ENCODE measurements at places on chromosomes 6 and 20.
A peak's percentile ranks its signal among the peaks of the same experiment; 100 is the strongest.

DNA sequence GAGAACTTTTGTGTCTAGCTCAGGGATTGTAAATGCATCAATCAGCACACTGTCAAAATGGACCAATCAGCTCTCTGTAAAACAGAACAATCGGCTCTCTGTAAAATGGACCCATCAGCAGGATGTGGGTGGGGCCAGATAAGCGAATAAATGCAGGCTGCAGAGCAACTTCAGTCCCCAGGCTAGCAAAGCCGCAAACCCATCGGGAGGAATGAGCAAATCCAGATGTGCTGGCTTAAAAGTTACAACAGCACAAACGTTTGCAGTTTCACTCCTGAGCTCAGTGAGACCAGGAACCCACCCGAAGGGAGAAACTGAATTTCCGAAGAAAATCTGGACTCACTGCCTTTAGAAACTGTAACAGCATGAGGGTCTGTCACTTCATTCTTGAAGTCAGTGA, 21.9 kb upstream of the MBOAT1 start:
- no peak for DNase-seq

DNA sequence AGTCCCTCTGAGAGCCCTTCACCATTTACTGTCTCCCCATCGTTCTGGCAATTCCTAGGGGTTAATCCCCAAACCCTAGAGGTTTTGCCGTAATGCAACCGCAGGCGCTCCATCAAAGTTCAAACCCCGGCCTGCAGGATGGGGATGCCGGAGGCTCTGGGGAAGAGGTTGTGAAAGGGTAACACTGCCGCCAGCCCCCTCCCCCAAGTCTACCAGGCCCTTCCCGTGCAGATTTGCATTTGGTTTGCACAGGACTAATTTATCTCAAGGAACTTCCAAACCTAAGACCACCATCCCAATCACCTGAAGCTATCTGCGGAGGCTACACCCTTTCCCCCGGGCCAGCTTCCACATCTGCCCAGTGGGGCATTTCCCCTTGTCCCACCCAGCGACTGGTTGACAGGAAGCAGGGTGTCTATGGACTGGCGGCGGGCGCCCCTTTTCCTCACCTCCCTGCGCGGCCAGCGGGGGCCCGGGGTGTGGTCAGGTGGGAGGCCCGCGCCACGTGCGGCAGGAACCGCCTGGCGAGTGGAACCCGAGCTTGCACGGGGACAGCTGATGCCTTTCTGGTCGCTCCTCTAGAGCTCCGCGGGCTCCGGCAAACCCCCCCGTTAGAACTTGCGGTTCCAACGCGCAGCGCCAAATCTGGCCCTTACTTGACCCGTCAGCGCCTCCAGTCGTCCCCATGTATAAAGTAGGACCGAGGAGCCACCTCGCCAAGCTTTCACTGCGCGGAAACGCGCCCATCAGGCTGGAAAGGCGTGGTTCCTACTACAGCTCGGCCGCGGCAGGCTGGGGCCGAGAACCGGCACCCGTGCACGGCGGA, 9.4 kb upstream of the SLC4A11 start:
- DNase-seq, result no peak

DNA sequence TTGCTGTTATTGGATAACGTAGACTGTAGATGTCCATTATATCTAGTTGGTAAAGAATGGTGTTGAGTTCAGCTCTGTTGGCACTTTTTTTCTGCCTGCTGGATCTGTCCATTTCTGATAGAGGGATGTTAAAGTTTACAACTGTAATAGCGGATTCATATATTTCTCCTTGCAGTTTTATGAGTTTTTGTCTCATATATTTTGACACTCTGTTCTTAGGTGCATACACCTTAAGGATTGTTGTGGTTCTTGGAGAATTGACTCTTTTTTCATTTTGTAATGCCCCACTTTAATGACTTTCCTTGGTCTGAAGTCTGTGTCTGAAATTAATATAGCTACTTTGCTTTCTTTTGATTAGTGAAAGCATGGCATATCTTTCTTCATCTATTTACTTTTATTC, 16.1 kb downstream of the STXBP5 start:
- DNase-seq, result no peak

- no peak for DNase-seq
These were observed 30.1 kb upstream of the SLC16A10 start for GRCh38 chr6:111057074-111057752.

DNA sequence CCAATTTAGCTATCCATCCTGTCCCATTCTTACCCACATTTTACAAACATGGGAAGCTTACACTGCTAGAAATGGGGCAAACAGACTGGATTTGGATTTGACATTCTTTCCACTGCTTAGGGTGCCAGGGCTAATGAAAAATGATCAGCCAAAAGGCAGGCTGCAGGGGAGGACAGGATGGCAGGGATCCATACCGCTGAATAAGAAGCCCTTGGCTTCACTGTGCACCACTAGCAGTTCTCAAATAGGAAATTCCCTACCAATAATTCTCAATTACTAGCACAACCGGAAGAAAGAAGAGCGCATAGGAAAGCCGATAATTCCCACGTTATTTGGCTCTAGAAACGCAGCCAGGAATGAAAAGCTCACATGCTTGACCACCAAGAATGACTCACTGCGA, 73.1 kb downstream of the NDUFAF5 start:
- no peak for DNase-seq

- DNase-seq, result no peak
These were observed 47.8 kb downstream of the SLC35D3 start for GRCh38 chr6:136969930-136970329.

DNA sequence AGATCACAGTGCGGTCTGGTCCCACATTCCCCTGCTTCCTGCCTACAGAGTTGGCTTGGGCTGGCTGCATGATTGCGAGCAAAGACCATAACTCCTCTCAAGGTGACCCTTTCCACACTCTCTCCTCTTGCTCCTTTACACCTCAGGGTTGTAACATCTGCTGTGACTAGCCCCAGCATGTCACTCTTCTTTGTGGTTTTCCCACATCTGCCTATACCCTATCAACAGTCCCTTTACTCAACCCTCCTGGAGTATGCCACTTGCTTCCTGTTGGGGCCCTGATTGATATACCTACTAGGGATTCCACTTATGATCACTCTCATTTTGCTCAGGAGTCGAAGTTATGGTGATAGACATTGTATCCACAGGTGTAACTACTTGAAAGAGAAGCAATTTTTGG, 58.9 kb upstream of the SGK1 start:
- no peak for DNase-seq

GRCh38 chr6:38566295-38567030, 73.3 kb downstream of the BTBD9 start:
- no peak for DNase-seq

DNA sequence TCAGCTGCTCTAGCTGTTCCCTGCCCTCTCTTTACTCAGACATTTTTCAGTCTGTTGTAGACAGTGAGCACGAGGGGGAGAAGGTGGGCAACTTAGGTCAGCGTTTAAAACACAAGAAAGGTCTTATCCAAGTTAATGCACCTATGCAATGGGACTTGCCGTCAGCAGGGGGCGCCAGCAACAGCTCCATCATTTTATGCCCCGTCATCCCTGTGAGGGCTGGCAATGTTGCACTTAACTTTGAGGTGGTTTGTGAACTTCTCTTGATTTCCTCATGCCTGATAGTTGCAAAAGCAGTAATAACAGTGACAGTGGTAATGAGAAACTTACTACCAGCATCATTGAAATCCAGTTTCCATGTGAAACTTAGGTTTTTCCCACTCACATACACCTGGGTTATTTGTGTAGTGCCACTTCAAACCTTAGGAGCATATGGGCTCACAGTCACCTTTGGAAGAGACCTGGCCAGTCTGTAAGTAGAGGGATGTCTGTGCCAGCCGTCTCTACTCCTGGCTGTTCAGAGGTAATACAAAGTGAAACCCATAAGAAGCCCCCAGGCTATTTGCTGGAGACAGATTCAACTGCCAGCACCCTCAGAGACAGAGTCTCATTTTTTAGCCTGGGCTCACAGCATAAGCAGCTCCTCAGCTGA, 44.9 kb upstream of the ID1 start:
- peak; percentile 37 for DNase-seq

- no peak for DNase-seq
These were observed 52.8 kb upstream of the VSTM2L start for GRCh38 chr20:37850036-37850592.

DNA sequence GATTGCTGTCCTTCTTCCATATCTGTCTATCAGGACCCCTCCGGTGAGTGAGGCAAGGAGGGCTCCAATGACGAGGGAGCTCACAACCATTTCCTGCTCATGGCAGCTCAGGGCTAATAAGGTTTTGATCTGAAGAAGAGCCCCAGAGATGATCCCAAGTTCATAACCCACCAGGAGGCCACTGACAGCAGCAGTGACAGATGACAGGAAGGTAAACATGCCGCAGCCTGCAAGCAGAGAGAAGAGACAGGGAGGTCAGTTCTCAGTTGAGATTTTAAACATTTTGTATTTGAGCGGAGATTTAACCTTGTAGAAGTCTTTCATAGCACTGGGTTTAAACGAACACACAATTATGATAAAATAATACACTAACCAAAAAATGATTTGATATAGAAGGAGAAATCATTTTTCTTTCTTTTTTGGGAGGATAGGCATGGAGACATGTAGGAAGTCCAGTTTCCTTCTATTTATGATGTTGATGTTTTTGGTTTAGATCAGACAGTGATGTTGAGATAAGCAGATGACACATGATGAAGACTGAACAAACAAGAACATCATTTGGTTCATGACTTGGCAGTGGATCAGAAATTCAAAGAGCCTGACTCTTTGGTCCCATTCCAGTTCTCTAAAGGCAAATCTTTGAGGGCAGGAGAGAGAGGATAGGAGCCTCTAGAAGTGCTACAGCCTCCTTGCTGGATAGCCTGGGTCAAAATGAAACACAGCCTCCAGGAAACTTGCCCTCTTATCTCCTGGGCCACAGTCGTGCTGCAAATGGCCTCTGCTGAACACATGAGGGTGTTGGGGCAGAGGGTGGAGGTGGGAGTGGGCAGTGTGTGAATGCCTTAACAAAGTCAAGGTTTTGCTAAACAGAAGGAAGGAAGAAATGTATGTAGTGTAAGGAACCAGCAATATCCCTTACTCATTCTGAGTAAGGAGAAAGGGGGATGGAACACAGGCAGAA, 22.6 kb downstream of the SLC2A12 start:
- DNase-seq, result no peak

DNA sequence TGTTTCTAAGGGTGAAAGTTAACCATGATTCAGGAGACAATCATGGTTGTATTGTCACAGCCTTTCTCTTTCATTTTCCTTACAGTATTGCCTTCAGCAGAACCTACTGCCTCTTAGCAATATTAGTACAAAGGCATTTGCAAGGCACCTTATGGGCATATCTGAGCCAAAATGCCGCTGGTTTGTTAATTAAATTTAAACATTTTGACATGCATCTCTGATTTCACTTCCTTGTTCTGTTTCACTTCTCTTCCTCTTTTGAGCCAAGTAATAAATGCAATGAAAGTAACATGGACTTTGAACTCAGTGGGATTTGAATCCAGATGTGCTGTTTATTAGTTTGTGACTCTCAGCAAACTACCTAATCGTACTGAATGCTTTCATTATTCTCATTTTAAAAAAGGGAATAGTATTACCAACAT, 467.4 kb upstream of the CITED2 start:
- DNase-seq, result no peak

GRCh38 chr20:237929-238328, 10.9 kb downstream of the DEFB129 start:
- DNase-seq, result no peak

- no peak for DNase-seq
These were observed 13.0 kb upstream of the TBPL1 start for GRCh38 chr6:133939778-133940667.

DNA sequence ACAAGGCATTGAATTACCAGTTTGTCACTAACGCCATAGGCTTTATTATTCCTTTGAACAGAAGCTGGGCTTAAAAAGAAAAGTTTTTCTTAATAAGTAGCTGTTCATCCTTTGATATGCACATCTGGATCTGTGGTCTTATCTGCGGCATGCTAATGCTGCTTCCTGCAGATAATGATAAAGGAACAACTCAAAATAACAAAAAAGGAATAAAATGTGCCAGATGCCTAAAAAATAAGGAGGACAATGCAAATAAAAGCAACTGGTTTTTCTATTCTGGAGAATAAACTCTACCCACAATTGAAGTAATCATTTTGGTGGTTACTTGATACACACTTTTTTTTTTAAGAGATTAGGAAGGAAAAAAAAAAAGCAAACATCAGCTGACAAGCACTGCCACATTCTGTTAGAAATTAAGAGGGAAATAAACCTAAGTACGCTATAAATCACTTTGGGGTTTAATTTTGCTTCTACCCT, 156.8 kb upstream of the SALL4 start:
- DNase-seq, result no peak

DNA sequence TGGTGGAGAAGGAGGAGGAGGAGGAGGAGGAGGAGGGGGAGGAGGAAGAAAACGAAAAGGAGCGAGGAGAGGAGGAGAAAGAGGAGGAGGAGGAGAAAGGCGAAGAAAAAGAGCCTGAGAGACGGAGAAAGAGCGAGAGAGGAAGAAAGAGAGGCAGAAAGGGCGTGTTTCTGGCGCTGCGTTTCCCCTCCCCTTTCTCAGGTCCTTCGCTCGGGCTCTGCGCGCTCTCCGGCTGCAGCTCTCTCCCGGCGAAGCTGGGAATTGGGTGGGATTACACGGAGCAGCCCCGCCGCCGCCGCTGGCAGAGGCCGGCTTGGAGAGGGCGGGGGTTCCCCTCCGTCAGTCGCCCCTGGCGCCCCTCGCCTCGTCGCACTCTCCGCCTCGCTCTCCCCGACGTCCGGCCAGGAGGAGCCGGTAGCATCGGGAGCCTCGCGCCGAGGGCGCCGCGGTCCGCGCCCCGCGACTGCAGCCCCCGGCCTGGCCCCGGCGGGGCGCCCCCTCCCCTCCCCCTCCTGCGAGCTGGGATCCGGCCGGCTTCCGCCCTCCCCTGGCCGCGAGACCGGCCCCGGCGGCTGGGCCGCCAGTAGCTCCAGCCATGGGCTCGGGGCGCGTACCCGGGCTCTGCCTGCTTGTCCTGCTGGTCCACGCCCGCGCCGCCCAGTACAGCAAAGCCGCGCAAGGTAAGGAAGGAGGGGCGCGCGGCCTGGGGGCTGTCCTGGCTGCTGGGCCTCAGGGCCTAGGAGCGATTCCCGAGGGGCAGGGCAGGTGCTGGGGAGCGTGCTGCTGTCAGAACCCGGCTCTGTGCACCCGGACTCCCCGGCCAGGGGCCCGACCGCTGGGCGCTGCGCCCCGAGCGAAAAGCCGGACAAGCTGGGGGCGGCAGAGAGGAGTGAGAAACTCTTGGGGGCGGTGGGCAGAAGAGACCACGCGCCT, at the start of gene SCUBE3:
TSS of gene SCUBE3 (plus strand) at position 133 of the 933 bp plus-strand sequence. CDS start at position 596, 463 bp downstream.
- DNase-seq, result no peak

DNA sequence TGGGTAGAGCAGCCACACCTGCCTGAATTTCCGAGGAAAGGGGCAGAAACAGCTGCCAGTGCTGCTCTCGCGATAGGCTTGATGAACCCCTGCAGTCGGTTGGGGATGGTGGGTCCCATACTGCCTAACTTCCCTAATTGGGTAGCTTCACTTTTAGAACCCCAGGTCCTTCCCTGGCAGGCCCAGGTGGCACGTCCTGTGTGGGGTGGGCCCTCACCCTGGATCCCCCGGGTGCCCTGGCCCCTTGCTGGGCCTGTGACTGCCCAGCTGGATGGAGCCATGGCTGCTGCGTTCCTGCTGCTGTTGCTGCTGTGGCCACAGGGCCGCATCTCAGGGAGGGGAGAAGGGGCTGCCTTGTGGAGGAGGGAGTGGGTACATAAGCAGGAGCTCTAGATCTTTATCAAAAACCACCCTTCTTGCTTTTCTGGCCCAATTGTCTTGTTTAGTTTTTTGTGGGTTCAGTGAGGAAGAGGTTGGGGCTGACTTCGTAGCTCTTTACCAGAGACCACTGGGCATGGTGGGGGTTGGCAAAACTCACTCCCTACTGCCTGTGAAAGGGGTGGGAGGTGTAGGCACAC, 19.2 kb downstream of the TREML4 start:
- DNase-seq, result no peak
